ENCODE measurements at places on chromosomes 2 and 18.
A peak's percentile ranks its signal among the peaks of the same experiment; 100 is the strongest.

GRCh38 chr2:67649331-67650261 is 252.5 kb downstream of the ETAA1 start:
- DNase-seq = peak; percentile 98

DNA sequence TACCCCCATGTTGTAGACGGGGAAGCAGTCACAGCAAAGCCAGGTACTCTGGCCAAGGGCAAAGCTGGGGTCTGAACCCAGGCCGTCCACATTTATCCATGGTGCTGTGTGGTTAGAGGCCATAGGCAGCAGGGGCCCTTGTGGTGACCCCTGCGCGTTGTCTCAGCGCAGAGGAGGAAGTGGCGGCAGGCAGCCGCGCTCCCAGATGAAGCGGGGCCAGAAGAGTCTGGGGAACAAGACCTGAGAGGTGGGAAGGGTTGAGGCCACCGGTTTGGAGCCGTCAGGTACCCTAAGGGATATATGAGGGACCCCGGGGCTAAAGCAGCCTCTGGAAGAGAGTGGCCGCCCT is 770 bp downstream of the ZNF396 start:
- DNase-seq = peak; percentile 13

- no peak for DNase-seq
These were observed 16.0 kb downstream of the YPEL5 start for GRCh38 chr2:30162806-30163205.

GRCh38 chr2:173766537-173767289 is 198.5 kb downstream of the SP3 start:
- no peak for DNase-seq

DNA sequence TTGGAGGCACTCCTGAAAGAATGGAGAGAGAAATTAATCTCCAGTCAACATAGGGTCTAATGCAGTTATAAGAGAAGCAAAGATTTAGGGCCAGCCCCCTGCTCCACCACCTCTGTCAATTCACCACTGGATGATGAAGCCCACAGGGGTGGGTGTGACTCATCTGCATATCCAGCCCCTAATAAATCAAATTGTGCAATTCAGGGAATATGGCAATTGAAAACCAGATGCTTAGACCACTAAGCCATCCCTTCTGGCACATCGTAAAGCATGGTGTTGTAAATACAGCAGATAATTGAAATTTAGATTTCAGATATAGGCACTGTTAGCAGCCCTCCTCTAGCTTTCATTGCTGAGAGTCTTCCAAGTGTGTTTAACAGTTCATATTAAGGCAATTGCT is 541.4 kb downstream of the PARD3B start:
- peak; percentile 33 for DNase-seq

GRCh38 chr18:24064391-24065100 is 50.0 kb downstream of the TTC39C start:
- DNase-seq = no peak

- DNase-seq = no peak
These were observed 19.8 kb downstream of the TSHZ1 start for GRCh38 chr18:75230163-75231052.

GRCh38 chr2:161419638-161420190 is 3.6 kb downstream of the TBR1 start:
- DNase-seq = no peak

- DNase-seq = no peak
These were observed 53.1 kb downstream of the OLA1 start for GRCh38 chr2:174195253-174195652.

GRCh38 chr2:136645236-136645828 is 120.0 kb upstream of the THSD7B start:
- DNase-seq = no peak

DNA sequence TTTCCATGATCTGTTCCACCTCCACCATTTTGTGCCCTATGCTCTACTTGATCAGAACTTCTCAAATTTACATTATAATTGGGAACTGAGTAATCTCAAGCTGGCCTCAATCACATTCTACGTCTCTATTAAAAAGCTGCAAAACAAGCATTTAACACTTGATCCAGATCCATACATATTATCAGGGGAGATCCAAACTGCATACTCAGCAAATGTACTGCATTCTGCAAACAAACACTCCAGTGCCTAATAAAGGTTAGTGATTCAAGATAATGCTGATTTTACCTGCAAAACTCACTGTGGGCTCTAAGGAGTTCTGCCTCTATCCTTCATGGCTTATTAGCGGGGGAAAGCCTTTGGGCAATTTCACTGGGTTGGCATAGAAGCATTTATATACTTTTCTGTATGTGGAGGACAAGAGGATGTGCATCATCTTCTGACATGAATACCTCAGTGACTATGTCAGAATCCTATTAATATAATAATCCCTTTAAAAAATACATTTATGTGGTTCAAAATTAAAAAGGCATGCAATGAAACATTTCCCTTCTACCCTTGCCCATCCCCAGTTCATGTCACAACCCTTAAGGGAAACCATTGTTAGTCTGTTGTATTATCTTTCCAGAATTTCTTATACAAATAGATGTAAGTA is 40.2 kb downstream of the GALNT14 start:
- no peak for DNase-seq

DNA sequence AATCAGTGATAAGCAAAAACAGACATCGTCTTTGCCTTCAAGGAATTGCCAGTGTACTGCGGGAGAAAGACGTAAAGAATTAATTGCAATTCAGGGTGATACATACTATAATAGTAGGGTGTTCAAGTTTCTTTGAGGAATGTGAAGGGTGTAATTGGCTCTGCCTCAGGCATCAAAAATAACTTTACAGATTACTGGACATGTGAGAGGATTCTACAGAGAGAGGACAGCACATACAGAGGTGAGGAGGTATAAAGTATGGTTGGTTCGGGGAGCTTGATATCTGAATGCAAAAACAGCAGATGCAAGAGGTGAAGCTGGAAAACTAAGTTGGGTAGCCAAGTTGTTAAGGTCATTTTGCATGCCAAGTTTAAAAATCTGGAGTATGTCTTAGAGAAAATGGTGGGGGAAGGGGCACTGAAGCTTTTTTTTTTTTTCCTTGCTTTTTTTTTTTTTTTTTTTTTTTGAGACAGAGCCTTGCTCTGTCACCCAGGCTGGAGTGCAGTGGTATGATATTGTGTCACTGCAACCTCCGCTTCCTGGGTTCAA is 227.5 kb upstream of the FOSL2 start:
- no peak for DNase-seq

DNA sequence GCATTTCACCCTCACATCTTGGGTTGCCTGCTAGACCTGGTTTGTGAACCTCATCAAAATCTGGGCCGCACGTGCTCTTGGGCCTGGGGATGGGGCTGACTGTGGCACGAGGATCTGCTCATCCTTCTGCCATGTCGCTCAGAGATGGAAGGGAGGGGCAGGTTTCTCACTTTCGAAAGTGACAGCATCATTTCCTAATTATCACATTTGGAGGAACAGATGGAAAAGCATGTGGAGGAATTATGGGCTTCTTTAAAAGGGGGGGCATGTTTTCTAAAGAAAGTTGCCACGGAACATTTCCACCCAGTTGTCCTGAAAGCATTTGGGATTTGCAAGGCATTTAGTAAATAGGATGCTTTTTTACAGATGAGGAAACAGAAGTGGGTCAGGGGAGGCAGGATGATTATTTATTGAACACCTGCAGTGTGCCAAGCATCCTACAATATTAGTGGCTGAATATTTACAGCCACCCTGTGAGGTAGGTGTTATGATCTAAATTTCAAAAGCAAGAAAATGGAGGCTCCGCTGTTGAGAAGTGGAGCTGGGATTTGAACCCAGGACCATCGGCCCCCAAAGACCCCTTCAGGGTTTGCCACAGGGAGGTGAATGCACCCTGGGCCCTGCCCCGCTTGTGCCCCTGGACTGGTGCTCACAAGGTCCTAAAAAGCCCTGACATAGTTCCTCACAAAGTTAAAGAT is 104.2 kb upstream of the MYCN start:
- DNase-seq = no peak

DNA sequence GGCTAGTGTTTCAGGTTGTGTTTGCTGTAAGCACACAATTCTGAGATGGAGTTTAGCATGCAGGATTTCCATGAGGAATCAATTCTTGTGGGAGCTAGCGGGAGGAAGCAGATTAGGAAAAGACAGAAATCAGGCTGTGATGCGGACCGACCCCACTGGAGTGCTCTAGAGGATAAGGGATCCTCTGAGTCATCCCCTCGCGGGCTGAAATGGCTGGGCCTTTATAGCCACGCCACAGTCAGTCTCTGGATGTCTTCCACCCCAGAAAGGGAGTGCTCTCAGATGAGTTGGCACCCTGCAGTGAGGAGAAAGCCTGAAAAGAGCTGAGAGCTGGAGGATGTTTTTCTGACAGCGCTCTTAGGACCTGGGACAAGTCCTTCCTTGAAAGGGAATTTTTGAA is 102.4 kb downstream of the GALNT3 start:
- DNase-seq = no peak

GRCh38 chr2:142973822-142974207 is 96.4 kb downstream of the KYNU start:
- no peak for DNase-seq

DNA sequence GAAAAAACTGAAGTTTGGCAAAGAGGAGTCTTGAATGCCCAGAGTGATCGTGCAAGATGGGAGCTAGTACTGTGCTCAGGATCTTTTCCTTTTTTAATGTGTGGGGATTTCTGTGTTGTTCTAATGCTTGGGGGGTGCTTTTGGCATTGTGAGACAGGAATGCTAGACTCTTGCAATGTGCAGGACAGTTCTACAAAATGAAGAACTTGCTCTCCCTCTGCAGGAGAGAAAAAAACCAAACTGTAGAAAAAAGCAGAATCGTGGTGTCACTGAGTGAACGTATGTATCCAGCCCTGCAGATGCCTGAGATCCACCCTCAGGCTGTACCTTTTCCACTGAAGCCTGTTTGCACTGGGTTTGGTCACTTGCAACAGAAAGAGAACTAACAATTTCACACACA is 12.1 kb upstream of the TTC39C start:
- no peak for DNase-seq

GRCh38 chr2:109367683-109368082 is 238.7 kb downstream of the SH3RF3 start:
- DNase-seq = no peak

DNA sequence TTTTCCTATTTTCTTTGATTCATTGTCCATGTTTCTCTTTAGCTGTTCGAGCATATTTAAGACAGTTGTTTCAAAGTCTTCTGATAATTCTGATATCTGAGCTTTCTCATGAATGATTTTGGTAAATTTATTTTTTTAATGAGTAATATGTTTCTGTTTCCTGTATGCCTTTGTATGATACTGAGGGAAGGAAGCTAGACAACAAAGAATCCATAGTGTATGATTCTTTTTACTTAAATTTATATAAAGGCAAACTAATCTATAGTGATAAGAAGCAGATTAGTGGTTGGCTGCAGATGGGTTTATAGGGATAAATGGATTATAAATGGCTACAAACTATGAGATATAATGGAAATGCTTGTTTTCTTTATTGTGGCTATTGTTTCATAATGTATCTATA is 352.7 kb upstream of the CDH2 start:
- DNase-seq = no peak

GRCh38 chr2:60852282-60852860 is 29.0 kb upstream of the REL start:
- DNase-seq = no peak

GRCh38 chr2:60629305-60629662 is 75.8 kb upstream of the BCL11A start:
- no peak for DNase-seq

GRCh38 chr18:3594760-3595368 is 144.9 kb downstream of the TGIF1 start:
- DNase-seq = peak; percentile 79

DNA sequence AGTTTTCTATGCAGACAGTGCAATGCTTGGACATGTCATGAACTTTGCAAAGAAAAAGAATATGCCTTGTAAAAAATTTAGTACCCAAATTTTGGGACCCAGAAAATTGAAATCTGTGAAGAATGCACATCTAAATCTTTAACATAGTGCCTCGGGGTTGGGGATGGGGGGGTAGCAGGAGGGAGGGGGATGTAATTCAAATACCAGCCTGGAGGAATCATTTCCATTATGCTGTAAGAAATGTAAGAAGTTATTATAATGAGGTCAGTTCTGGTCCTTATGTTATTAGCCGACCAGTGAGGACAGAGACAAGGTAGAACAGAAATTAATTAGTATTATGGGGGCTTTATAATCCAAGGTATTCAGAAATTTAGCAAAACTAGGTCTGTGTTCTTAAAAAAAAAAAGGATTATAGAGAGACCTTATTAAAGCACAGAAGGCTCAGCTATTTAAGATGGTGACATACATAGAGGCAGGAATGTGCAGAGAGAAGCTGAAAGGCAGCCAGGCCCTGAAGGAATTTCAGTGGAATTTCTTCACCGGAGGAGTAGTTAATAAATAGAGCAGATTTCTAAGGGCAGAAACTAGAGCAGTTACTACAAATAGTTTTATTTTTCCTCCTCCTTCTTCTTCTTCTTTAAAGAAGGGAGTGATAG is 89.0 kb upstream of the RBMS1 start:
- DNase-seq = peak; percentile 74

DNA sequence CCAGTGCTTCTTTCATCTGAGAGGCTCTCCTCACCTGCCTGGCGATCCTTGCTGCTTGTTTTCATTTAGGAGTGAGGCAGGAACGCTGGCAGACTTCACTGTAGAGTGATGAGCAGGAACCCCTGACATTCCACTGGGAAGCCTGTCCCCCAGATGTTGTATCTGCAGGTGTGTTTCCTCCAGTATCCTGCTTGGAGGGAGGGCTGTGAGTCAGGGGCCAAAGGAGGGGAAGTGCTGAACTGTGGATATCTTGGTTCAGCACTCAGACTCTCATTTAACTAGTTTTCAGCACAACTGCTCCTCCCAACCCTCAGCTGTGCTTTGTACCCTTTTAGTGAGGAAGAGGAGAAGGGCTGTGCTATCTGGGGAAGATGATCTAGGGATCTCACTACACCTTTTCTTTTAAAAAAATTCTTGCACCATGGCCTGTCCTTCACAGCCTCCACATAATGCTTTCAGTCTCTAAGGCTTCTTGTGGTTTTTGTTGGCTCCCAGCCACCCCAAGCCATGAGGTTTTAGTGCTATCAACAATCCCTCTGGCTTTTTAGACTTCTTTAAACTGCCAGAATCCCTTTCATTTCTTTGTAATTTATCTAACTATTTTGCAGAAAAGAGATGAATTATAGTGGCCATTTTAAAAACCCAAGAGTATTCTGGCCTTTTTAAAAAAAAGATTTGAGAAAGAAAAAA is 11.2 kb downstream of the ANKAR start:
- peak; percentile 31 for DNase-seq

GRCh38 chr18:25066516-25066915 is 285.4 kb downstream of the ZNF521 start:
- DNase-seq = no peak

- DNase-seq = peak; percentile 3
These were observed 12.8 kb upstream of the TTN start for GRCh38 chr2:178819992-178820391.

GRCh38 chr2:150873396-150873772 is 385.9 kb upstream of the RND3 start:
- DNase-seq = peak; percentile 73

GRCh38 chr2:43169099-43169945 is 57.1 kb downstream of the ZFP36L2 start:
- no peak for DNase-seq

DNA sequence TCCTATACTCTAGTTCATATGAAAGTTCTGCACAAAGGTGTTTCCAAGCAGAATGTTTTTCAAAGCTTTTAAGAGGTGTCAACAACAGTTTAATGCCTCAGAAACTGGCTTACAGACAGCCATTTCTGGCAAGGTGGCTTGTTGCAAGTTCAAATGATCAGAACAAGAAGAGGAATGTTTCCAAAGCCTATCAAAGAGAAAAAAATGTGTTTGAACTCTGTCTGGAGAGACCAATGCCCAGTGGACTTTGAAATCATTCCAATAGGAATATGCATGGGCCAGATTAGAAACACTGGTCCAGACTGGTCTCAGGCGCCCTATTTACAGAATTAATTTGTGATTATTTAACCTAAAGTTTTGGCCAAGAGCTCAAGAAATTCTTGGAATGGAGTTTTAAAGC is 106.2 kb downstream of the CPS1 start:
- no peak for DNase-seq
